Placental pericyte (primary cell): ENCODE measurements at places on chromosomes 3 and 15. TPM values are rescaled to one million over a fixed set of nuclear protein-coding genes. Genes with fewer than 3 reads are reported as not detected.

GADL1 gene
- total RNA-seq = under 0.01 TPM in 1 of 2 replicates, not detected in the other

SEMA6D gene
- 25.8 and 28.2 TPM in 2 replicates for total RNA-seq

CCDC191 gene
- 1.1 and 2.0 TPM in 2 replicates for total RNA-seq

TNIK gene
- 27.3 and 39.8 TPM in 2 replicates for total RNA-seq

CCDC12 gene
- total RNA-seq = 24.9 and 32.2 TPM in 2 replicates

DAPK2 gene
- total RNA-seq = 1.1 TPM in 2 replicates

ALG1L2 gene
- not detected in 2 replicates for total RNA-seq

UBE2E2 gene
- total RNA-seq = 16.8 and 23.9 TPM in 2 replicates

TLR9 gene
- not detected in 2 replicates for total RNA-seq

EPB42 gene
- not detected in 2 replicates for total RNA-seq

SAMMSON gene
- total RNA-seq = not detected in 2 replicates

ZNF662 gene
- 1.1 and 1.3 TPM in 2 replicates for total RNA-seq

EPHB1 gene
- 0.88 and 1.0 TPM in 2 replicates for total RNA-seq

CIDEC gene
- not detected in 2 replicates for total RNA-seq

FEZF2 gene
- total RNA-seq = not detected in 2 replicates

CCDC14 gene
- total RNA-seq = 20.4 and 63.0 TPM in 2 replicates

SLC22A14 gene
- total RNA-seq = under 0.01 and 0.14 TPM in 2 replicates

CAND2 gene
- total RNA-seq = 2.6 and 3.1 TPM in 2 replicates

LRRC31 gene
- not detected in 2 replicates for total RNA-seq
